Placental pericyte (primary cell): ENCODE measurements at places on chromosomes 1 and 21. TPM values are rescaled to one million over a fixed set of nuclear protein-coding genes. Genes with fewer than 3 reads are reported as not detected.

LDLRAD1 gene
- total RNA-seq: not detected in 2 replicates

NDUFS5 gene
- 248 and 296 TPM in 2 replicates for total RNA-seq

CACNA1S gene
- total RNA-seq: not detected in 2 replicates

ITLN2 gene
- not detected in 2 replicates for total RNA-seq

AADACL4 gene
- total RNA-seq: not detected in 2 replicates
